ENCODE measurements at places on chromosomes 12 and 14.

DNA sequence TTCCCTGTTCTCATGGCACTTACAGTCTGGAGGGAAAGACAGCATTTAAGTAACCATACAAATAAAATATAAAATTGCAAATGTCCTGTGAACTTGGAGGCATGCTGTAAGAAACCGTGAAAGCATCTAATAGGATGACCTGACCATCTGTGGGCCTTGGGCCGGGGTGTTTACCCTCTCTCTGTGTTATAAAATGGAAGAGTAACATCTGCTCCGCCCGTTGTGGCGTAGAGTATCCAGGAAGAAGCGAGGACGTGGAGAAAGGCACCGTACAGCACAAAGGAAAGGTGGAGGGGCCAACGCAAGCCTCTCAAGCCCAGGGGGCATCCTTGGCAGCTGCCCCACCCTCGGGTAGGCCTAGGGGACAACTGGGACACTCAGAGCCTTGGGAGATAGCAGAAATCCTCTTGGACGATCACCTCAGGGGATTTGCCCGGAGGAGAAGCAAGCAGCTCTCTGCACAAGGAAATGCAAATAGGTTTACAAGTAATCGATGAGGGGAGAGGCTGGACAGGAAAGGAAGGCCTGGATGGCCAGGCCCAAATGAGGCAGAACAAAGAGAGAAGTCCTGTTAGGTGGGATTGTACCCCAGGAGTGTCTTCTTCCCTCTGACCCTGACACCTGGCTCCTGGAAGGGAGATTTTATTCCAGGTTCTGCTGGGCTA lies 26.2 kb downstream of the VSX2 start:
- DNase-seq: no peak

GRCh38 chr14:91332171-91332985 lies 85.2 kb downstream of the CCDC88C start:
- DNase-seq: no peak

DNA sequence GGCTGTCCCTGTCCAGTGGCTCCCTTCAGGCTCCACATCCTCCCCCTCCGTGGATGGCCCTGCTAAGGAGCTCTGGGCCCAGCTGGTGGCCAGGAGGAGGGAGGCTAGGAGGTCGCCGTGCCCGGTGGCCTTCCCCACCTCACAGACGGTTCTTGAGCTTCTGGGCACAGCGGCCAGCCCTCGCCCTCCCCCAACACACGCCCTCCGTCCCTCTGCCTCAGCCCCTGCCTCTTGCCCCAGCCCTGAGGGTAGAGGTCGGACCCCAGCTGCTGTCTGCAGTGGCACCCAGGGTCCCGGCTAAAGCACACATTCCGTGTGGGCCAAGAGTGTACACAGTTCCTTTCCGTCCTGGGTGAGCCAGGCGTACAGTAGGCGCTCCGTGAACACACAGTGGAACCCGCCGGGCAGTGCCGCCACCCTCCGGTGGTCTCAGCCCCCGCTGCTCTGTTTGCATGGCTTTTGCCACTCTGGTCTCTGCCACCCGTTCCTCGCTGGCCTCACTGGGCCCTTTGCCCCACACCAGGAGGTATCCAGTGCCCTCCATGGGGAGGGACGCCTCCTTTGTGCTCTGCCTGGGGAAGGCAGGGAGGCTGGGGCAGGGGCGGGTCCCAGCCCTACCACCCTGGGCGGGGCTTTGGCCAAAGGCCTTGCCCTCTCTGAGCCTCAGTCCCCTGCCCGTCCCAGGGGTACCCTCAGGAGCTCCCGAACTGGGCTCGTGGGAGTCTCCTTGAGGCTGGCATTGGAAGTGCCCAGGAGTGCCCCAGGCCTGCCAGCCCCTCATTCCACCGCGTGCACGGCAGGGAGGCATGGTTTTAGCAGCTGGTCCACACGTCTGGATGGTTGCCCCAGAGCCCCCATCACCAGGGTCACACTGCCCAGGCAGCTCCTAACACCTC lies 13.0 kb downstream of the TRMT61A start:
- DNase-seq: no peak

DNA sequence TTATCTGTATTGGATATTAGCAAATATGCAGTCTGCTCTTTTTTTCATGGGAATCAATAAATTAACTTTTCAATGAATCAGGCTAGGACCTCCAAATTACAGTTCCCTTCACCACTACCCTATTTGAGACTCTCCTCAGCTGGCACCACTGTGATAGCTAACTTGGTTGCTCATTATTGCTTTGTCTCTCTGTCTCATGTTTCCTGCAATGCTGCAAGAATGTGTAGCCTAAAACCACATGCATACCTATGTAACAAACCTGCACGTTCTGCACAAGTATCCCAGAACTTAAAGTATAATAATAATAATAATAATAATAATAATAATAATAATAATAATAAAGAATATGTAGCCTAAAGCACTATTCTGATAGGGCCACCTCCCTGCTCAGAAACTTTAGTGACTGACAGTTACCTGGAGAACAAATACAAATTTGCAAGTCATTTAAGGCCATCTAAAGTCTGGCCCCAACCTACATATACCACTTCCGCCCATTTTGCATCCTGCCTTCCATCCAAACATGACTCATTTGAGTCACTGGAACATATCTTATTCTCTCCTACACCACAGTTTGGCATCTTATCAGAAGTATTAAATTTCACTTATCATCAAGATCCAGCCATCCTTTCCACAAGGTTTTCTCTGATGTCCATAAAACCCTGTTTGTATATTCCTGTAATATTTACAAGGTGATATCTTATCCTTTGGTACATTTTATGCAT lies 215.1 kb downstream of the LRRK2 start:
- no peak for DNase-seq

DNA sequence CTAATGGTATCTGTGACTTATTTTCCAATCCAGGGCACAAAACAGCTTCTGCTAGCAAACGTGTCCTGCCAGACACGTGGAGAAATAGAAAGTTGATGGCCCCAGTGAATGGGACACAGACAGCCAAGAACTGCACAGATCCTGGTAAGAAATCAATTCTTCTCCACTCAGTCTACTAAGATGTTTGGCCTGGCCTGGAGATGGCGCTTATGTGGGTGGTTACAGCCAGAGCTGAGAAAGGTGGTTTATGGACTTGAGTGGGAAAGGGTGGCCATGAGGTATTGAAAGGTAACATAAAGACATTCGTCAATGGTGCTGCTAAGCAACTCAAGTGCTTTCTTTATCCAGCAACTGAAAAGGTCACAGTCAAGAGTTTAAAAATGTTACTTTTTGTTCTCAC lies 2.9 kb downstream of the SLC24A4 start:
- DNase-seq: no peak

- DNase-seq: peak; percentile 76
Observed at GRCh38 chr14:94120667-94121340, 8.6 kb downstream of the IFI27L2 start.

DNA sequence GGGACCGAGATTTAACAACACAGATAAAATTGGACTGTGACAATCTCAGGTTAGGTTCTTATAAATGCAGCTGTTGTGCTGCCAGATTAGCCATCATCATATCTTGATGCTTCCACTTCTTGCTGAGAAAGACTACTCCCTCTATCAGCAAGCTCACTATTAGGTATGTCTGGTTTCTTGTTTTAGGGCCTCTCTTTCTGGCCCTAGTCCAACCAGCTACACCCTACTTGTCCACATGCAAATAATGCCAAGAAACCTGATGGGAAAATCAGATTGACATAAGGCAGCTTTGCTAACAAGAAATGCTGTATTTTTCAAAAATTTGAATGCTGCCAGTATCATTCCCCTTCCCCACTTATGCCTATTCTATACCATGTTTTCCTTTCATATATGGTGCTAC lies 296.0 kb downstream of the RMST start:
- DNase-seq: no peak

DNA sequence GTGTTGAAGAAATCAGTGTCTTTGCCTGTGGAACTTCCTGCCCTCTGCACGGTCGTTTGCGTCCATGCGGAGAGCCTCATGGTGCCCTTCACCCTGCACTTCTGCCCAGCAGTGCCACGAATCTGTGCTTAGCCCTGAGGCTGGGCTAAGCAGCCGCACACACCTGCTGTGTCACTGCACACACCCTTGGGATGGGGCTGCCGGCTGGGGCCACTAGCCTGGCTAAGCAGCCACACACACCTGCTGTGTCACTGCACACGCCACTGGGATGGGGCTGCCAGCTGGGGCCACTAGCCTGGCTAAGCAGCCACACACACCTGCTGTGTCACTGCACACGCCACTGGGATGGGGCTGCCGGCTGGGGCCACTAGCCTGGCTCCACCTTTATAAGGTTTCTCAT lies 188.5 kb downstream of the KIF26A start:
- DNase-seq: no peak

DNA sequence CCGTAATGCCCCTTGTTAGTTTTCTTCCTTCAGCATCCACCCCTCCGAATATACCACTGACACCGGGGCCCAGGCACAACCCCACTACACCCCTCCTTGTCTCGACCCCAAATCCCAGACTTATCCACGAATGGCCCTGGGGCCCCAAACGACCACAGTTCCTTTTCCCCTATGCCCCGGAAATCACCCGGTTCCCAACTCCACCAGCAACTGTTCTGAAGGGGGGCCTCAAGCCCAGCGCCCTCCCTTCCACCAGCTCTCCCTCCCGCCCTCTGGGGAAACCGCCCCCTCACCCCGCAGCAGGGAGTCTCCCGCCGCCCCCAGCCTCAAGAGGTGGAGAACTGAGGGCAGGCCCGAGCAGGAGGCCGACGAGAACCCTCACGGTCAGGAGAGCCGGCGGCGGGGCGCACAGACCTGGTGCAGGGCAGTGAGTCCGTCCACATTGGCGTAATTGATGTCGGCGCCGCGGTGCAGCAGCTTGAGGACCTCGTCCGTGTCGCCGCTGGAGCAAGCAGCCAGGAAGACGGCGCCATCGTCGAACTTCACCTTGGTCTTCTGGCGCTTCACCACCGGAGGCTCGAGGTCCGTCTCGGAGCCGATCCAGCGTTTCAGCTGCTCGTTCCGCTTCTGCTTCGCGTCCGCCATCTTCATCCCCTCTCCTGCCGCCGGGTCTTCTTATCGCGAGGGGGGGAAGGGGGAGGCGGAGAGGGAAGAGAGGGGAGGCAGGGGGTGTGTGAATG lies 446 bp downstream of the PPP1R12A start:
- DNase-seq: no peak

DNA sequence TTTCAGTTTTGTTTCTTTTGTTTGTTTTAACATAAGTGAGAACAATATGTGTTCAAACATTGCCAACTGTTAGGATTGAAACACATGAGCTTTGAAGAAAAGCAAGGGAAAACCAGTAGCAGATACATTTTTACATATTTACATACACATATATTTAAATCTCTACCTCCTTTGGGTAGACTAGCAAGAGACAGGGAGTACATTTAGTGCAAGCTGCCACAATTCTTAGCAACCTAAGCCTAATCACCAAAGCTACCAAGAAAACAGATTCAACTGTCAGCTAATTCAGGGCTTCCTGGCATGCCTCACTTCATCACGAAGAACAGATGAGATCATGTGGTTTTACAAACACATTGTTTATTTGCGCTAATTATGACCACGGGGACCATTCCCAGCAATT lies 143.1 kb downstream of the PRIMA1 start:
- no peak for DNase-seq

DNA sequence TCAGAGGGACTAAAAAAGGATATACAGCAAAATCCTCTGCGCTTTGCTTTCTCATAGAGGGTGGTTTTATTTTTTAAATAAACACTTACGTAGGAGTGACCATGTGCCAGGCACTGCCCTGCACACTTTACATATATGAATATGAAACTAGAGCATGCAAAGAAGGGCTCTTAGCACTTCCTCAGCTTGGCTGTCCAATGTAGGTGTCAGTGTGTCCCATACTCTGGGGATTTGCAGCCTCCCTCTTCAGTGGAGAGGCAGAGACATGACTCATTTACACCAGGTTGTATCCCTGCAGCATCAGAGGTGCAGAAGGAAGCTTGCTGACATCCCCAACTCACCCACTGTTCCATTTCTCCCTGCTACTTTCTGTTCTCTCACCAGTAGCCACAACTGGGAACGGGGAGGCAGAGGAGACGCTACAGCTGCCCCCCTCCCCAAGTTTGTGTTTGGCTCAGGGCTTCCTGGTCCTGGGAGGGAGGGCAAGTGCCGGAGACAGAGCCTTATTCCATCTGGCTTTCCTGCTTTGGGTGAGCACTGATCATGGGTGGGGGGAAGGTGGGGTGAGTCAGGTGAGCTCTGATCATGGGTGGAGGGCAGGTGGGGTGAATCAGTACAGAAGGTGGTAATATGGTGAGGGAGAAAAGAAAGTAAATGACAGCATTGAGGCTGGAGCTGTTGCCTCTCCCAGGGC lies 4.9 kb upstream of the KRT5 start:
- DNase-seq: no peak

DNA sequence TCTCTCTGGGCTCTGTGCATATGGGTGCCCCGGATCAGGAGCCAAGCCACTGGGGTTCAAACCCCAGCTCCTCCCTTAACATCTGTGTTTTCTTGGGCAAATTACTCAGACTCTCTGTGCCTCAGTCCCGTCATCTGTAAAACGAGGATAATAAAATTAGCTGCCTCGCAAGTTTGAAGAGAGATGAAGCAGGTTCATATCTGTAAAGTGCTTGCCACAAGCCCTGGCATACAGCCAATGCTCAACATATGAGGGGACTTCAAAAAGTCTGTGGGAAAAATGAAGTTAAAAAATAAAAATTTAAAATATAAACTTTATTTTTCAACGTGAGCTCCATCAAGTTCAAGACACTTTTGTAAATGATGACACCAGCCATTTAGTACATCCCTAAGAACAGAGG lies 276.7 kb downstream of the FOXN3 start:
- DNase-seq: no peak

- no peak for DNase-seq
Observed at GRCh38 chr14:100146531-100147091, 12.8 kb downstream of the DEGS2 start.

DNA sequence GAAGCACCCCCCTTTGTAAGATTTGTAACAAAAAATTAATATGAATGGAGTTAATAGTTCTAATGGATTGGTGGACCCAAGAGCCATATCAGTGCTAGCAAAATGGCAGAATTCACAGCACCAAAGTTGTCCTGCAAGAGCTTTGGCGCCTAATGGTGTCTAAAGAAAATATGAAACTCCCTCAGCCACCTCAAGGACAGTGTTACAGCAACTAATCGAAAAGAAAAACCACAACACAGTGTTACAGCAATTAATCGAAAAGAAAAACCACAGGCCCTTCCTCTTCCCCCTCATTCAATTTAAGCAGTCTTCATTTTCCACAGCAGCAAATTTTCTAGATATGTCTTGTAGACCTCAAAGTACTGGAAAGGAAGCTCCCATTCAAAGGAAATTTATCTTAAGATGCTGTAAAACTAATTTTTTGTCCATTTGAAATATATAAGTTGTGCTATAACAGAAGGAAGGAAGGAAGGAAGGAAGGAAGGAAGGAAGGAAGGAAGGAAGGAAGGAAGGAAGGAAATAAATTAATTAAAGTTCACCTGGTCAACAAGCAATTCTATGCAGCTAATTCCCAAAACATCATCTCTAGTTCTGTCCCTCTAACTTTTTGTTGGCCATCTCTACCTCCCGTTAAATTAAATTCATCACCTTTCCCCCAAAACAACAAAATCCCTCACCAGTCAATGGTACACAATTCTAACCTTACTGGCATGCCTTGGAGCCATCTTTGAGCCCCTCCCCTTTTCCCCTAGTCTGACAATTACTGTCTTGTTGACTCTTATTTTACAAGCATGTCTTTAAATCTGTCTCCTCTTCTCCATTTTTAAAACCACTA lies 17.4 kb downstream of the LRP6 start:
- DNase-seq: no peak

Data from astrocyte of the spinal cord (primary cell).